T-helper 9 cell (primary cell): ENCODE measurements at places on chromosomes 12 and 14.

DNA sequence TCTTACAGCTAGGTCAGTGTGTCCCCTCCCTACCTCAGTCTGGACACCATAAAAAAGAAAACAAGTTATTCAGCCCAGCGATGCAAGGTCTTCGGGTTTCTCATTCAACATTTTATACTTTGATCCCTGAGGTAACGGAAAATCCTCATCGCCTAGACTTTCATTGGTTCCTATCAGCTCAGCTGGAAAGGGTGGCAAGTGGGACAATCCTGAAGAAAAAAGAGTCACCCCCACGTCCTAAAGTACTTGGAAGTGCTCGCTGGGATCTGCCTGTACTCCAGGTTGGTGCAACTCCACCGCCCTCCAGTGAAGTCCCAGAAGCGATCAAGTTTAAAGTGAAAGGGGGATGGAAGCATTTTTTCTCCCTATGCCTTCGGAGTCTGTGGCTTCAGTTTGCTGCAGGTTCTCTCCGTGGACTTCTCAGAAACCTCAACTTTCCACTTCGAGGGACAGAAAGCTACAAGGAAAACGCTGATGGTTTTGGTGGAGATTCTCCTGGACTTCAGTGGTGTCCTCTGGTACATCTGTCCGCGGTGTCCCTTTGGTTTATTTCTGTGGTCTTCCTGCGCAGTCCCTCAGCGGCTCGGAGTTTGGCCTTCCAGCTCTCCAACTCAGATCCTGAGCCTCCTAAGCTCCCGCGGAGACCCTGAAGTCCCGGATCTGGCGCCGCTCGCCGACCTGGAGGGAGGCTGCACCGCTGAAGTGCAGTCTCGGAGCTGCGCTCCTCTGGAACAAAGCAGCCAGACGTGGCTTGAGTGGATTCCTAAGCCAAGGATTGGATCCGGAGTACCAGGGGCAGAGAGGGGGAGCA is 1.8 kb upstream of the LRFN5 start:
- no peak for DNase-seq

DNA sequence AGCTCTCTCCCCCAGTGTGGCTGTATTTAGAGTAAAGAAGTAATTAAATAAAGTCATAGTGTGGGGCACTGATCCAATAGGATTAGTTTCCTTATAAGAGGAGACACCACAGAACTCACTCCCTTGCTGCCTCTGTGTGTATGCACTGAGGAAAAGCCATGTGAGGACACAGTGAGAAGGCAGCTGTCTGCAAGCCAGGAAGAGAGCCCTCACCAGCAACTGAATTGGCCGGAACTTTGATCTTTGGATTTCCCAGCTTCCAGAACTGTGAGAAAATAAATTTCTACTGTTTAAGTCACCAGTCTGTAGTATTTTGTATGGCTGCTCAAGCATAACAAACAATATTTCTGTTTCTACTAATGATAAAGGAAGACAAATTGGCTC is 368.7 kb upstream of the PRICKLE1 start:
- DNase-seq = no peak

DNA sequence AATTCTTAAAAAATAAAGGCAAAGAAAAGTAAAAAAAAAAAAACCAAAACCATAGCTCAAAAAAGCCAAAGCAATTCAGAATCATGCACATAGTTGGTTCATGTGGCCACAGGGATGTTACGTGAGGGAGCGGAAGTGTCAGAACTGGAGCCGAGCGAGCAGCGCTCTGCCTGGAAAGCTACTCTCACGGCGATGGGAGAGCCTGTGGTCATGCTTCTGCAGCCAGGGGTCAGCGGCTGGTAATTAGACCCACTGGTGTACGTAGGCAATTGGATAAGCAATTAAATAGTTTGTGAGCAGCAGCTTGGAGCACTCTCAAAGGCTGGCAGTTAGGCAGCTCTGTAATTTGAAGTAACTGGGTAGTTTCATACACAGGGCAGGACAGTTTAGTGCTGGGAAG is 58.1 kb downstream of the TRHDE start:
- DNase-seq = no peak

DNA sequence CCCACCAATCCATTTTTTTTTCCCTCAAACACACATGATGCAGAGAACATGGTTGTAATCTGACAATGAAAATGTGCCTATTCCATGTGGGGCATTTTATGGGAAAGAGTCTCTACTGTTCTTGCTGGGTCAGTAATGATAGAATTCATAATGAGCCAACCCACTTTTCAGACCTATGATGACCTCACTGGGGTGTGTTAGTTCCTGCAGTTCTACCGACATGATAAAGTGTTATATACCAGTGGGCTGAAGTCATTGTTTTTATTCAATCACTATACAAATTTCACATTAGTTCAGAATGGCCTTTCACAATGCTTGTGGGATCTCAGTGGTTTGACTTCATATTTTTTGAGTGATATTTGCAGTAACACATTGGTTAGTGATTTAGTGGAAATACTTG is 47.5 kb downstream of the PPFIBP1 start:
- no peak for DNase-seq

DNA sequence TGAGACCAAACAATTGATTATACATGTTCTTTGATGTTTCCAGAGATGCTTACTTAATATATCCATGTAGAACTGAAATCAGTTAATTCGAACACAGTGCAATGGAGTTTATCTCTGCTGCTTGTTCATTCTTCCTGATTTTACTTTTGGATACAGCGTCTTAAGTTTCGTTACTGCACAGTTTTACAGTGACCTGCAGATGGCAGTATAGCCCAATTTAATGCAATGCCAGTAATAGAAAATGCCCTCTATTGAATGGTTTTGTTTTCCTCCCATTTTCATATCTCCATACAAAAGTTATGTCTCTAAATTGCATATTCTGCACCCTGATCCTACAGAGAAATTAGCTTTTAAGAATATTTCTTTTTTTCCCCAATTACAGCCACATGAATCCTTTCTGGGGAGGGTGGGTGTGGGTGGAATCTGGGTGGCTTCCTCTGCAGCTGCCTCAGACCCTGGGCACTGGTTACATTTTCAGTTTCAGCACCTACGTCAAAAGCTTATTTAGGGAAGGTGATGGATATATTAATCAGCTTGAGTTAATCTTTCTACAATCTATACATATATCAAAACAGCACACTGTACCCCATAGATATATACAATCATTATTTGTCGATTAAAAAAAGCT is 101.1 kb upstream of the DCD start:
- peak; percentile 5 for DNase-seq

GRCh38 chr12:56258820-56259183 is 618 bp upstream of the ANKRD52 start:
- no peak for DNase-seq

DNA sequence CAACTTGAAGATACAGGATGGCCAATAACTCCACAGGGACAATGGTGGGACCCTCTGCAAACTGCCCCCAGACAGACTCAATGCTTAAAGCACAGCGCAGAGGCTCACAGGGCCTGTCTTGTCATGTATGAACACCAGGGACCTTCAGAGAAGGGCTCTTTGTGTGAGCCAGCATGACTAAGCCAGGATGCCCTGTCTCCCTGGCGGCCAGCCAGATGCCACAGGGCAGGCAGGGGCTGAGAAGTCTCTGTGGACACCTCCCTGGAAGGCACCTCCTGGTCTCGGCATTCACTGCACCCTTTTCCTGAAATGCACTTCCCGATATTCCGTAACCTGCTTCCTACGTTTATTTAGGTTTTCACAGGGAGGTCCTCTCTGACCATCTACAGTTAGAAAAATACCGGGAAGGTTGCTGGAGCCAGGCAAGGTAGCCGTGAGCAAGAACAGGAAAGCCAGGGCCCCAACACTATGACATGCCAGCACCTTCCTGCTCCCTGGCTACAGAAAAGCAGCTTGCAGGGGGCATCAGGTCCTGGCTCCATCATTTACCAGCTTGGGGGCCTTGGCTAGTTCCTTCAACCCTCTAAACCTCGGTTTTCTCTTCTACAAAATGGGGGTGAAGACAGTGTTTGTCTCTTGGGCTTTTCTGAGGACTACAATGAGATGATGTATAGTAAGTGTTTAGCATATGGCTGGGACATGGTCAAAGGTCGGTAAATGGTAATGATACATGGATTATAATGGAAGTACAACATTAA is 65.0 kb downstream of the PITPNM2 start:
- DNase-seq = no peak

GRCh38 chr12:125734137-125734536 is 668.9 kb downstream of the AACS start:
- DNase-seq = no peak

DNA sequence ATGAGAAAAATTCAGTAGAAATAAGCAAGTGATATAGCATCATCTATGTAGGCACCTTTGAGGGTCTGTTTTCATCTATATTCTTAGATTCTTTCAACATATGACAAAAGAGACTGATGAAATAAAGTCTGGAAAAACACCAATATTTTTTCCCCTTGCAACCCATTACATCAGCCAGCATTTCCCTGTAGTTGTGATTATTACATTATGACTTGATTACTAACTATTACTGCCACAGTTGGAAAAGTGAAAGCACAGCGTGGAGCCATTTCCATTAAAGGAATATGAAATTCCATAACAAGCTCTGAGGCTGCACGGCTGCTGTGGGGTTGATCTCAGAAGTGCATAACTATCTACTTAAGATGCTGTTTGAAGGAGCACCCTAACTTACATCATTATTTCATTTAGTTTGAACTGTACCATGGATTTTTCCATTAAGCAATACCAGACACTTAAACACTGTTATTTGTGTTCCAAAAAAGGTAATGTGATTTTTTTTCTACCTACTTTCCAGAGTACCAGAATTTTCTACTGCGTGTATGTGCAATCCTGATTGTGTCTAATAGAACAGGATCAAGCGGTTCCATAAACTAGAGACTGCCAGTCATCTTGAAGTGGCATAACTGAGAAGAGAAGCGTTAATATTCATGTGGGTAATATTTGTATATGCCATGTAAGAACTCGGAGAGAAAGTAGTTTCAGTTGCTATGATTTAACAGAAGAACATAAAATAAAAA is 405.5 kb downstream of the MDGA2 start:
- DNase-seq = no peak

DNA sequence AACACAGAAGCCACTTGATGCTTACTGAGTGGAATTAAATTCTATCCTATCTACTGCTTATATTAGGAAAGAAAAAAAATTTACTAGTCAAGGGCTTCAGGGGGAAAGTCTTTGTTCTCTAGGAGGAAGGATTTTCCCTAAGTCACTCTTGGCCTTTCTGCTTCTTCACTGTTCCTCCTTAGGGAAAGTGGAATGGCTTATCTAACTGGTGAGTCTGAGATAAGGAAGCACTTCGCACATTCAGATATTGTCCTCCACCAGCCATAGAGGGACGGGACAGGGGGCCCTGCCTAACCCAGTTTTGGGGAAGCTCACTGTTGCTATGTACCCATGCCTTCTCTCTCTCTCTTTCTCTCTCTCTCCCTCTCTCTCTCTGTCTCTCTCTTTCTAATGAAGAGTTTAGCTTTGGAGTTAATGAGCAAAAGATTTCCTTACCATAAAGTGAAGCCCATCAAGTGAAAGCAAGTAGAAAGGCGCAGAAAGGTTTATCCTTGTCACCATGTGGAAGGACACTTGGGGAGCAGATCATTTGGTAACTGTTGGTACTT is 450.6 kb downstream of the ZFP36L1 start:
- DNase-seq = no peak

- no peak for DNase-seq
These were observed 380.5 kb upstream of the FBXO33 start for GRCh38 chr14:39812532-39813320.

DNA sequence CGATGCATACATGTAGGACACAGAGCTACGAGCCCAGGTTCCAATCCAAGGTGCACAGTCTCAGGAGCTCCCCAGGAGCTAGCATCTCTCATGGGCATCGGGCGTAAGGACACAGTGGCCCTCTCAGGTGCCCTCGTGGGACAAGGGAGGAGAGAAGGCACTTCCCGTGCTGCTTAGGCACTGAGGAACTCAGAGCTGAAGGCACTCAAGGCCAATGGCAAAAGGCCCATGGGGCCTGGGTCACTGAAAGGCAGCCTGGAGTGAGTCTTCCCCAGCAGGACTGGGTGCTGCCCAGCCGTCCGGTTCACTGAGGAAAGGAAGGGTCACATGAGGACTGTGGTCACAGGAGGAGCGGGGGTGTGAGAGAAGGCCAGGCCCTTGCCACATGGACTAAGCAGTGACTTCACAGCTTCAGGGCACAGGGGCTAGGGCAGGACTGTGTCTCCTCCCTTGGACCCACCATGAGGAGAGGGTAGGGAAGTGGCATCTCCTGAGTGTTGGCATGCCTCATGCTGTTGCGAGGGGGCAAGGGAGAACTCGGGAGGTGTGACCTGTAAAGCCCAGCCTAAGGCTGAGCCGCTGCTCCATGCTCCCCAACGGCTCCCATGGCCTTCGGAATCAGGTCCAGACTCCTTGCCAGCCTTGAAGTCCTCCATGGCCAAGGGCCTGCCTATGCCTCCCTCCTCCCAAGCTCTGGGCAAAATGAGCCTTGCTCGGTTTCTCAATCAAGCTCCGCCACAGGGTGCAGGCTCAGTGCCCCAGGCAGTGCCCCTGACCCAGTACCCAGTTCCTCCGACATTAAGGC is 51.8 kb downstream of the CHGA start:
- DNase-seq = no peak

DNA sequence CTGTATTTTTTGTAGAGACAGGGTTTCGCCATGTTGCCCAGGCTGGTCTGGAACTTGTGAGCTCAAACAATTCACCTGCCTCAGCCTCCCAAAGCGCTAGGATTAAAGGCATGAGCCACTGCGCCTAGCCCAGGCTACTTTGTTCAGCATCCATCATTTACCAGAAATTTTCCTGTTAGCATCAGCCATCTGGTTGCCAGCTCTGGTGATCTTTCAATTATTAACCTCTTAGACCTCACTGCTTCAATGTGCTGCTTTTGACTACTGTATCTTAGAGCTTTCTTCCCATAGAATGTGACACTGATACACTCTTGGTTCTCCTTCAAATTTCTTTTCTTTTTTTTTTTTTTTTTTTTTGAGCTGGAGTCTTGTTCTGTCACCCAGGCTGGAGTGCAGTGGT is 5.4 kb upstream of the AMHR2 start:
- DNase-seq = no peak

GRCh38 chr12:80277732-80278131 is 166.3 kb upstream of the PTPRQ start:
- DNase-seq = no peak

GRCh38 chr14:72120315-72120714 is 188.1 kb downstream of the RGS6 start:
- no peak for DNase-seq

DNA sequence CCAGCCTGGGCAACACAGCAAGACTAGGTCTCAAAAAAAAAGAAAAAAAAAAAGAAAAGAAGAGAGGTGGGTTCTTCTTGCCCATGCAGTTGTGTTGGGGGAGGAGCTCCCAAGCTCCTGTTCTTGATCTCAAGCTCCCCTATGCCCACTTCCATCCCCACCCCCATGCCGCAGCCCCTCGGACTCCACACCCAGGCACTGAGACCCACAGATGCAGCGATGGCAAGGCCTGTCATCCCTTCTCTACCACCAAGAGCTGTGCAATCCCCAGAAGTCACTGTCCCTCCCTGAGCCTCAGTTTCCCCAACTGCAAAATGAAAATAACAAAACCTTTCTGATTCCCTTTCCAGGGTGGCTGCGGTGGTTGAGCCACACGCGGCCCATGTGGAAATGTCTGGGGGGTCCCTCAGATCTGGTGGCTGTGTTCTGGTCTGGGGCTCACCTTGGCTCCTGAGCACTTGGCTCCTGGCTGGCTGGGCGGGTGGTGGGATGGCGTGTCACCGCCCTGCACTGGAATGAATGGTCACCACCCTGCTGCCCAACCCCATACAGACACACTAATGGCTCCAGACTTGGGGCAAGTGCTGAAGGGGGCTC is 22.6 kb upstream of the KIF26A start:
- no peak for DNase-seq
